AG04450 (cell line): ENCODE measurements at places on chromosomes 7 and 10.

- DNase-seq = no peak
Observed at GRCh38 chr7:122311734-122312450, 7.3 kb upstream of the FEZF1 start.

- no peak for DNase-seq
Observed at GRCh38 chr7:148872188-148872587, 11.9 kb downstream of the EZH2 start.

GRCh38 chr7:69553190-69553589, 45.1 kb upstream of the AUTS2 start:
- DNase-seq = no peak

GRCh38 chr10:58262766-58263165, 4.9 kb downstream of the IPMK start:
- no peak for DNase-seq

DNA sequence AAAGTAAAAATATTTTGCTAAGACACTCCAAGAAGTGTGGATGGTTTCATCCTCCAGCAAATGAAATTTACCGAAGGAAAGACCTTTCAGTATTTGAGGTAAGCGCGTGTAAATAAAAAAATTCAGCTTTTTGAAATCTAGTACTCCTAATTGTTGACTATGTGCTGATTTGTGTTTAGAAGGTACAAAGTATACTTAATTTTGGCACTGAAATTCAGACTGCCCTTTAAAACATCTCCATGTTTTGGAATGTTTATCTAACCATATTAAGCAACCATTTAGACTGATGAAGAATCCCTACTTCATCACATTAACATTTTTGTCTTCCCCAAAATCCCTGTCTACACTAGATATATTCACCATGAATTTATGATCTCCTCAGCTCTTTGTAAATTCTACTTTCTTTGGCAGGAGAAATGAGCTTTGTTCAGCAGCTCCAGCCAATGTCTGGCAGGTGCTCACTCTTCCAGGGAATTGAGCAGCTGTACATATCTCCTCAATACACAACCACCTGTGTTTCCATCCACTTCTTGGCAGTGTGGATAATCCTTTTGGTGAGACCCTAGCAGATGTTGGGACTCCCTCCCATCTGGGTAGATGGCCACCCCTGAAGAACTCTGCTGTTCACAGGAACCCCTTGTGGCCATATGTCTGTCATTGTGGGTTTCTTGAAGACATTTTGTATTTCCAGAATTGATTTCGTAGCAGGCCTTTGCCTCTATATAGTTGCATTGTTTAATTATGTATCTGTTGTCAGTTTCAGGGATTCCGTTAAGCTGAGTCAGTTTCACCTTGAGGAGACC, 129.4 kb upstream of the SAMD8 start:
- DNase-seq = no peak

DNA sequence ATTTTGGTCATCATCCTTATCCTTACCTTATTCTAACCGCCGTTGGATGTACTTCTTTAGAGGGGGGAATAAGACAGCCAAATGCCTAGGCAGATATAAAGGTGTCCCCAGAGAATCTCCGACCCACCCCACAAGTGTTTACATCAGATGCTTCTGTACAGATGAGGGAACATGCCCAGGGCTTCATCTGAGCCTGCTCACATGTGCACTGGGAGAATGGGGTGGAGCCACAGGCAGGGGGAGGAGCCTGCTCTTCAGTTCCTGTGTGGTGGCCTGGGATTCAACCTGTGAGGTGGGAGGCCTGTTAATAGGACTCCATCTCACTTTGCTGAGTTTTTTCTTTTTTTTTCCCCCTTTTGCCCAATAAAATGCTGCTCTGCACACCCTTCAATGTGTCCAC, 27.6 kb upstream of the OPTN start:
- DNase-seq = no peak

DNA sequence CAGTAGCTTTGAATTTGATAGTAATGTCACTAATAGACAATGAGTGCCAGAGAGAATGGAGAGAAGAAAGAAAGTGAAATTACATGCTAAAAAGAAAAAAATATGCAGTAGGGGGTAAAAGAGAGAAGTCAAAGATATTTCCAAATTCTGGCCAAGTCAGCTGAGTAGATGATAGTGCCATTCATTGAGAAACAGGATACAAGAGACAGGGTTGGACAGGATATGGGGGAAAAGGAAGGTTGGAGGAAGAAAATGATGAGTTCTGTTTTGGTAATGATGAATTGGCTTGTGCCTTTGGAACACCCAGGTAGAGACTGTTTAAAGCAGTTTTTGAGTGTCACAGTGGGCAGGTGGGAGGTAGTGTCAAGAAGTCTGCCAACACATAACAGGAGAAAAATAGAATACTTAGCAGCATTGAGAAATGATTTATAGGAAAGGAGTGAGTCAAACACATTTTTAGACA, 78.3 kb downstream of the LRRC17 start:
- DNase-seq = no peak

- DNase-seq = no peak
Observed at GRCh38 chr10:110474826-110475225, 22.9 kb upstream of the DUSP5 start.

DNA sequence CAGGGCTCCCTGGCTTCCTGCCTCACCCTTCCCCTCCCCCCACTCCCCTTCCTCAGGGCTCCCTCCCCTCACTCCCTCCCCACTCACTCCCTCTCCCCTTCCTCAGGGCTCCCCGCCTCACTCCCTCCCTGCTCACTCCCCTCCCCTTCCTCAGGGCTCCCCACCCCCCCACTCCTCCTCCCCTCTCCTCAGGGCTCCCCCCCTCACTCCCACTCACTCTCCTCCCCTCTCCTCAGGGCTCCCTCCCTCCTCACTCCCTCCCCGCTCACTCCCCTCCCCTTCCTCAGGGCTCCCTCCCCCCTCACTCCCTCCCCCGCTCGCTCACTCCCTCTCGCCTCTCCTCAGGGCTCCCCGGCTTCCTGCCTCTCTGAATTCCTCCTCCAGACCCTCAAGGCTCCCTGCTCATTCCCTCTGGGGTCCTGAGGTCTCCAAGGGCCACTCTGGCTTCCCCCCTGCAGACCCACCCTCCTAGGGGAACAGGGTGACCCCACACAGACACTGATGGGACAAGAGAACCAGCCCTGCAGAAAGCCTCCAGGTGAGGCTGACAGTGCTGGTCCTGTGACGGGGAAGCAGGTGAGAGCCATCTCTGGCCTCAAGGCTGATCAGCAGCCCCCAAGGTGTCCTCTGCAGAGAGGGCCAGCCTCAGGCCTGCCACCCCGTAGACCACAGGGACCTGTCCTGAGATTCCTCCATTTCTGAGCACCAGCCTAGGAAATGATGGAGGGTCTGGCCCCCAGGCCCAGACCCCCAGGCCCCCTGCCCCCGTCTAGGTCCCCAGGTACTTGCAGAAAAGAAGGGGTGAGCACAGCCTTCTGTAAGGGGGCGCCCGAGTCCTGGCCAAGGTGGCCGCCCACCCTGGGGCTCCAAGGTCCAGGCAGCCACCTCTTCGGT, 47.2 kb downstream of the PWWP2B start:
- DNase-seq = no peak

DNA sequence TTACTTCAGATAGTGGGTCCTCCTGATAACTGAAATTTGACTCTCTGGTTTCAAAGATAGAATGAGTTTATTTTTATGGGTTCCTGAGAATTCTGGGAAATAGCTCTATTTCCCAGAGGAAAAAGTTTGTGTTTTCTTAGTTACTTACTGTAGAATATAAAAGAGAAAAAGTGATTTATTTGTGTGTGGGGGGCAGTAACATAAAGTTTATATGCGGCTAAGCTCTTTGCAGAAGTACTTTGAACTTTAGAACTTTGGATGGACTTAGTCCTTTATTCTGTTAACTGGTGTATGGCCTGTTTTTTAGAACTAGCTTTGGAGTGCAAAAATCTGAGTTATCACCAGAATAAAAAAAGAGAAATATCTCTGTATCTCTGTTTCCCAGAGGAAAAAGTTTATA, 157.1 kb downstream of the BBS9 start:
- DNase-seq = no peak

DNA sequence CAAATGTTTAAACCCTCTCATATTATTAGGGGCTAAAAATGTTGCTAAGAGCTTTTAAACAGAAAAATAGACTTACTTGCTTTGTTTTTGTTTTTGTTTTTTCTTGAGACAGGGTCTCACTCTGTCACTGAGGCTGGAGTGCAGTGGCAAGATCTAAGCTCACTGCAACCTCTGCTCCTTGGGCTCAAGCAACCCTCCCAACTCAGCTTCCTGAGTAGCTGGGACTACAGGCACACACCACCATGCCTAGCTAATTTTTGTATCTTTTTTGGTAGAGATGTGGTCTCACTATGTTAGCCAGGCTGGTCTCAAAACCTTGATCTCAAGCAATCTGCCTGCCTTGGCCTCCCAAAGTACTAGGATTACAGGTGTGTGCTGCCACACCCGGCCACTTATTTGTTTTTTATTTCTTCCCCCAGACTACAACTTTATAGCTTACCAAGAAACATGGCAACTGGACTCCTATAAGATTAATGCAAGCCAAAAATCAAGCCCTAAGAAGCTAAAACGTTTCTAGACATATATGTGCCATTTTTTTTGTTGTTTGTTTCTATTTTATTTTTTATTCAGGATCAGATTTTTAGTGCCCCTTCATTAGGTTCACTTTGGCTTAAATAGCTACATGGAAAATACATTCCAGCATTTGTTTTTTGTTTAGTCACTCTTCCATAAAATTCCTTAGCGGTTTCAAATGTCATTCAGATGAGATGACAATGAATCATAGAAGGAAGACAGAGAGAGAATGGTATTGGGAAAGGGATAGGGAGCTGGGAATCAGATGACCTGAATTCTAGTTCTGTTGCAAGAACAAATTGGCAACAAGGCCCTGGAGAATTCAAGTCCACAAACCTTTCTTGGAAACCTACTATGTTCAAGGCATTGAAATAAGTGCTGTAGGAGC, 163.4 kb upstream of the MKLN1 start:
- no peak for DNase-seq

GRCh38 chr7:25429731-25430130, 201.4 kb upstream of the NPVF start:
- DNase-seq = no peak

DNA sequence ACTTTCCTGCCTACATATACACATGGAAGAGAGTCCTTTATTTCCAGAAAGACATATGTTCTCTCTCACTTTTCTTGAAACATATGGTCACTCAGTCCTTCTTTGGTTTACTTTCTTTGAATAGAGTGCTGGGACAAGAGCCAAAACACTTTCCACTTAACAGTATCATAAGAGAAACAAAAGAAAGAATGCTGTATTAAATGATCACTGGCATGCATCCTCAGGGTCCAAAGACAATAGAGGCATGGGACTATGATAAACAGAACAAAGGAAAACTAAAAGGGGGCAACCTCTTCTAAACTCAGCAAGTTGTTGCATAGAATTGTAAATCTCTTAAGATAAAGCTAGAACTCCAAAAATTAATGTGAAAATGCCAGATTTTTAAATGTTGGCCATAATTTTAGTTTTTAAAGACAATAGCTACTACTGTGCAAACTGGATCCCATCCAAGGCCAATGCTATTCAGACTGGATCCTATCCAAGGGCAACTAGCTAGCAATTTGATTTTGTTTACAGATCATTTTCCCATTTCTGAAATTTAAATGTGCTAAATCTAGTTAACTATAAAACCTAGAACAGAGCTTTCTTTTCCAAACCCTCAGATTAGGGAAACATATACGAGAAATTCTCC, 687.5 kb downstream of the SORCS3 start:
- DNase-seq = no peak

GRCh38 chr7:70237256-70237655, 639.0 kb downstream of the AUTS2 start:
- no peak for DNase-seq

DNA sequence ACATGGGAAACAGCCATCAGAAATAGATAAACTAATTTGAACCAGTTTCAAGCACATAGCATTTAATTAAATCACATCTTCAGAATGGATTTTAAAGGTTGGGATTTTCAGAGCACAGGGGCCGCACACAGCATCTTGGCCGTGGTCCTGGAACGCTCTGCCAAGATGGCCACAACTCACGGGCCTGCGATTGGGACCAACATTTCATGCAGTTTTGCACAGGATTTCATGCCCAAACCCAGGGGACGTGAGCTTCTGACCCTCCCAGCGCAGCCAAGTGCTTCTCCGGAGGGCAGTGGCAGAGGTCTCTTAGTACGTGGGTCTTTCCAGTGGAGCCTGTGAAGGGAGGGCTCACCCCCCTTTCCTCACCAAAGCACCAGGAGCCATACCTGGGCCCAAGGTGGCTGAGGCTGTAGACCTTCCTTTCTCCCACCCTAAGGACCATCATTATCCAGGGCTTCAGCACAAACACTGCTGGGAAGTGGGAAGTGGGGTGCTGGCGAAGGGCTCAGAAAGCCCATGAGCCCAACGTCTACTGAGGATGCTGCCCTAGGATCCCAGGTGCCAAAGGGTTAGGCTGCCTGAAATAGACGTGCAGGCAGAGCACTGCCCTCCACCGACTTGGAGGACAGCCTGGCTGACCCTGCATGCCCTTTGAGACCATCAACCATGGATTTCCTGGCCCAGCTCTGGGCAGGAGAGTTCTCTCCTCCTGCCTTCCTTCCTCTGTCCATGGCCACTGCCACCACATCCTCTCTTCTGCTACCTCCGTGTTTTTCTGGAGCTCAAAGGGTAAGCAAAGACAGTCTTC, 611.2 kb upstream of the MGMT start:
- no peak for DNase-seq

- no peak for DNase-seq
Observed at GRCh38 chr7:28865601-28866144, 92.5 kb downstream of the TRIL start.

DNA sequence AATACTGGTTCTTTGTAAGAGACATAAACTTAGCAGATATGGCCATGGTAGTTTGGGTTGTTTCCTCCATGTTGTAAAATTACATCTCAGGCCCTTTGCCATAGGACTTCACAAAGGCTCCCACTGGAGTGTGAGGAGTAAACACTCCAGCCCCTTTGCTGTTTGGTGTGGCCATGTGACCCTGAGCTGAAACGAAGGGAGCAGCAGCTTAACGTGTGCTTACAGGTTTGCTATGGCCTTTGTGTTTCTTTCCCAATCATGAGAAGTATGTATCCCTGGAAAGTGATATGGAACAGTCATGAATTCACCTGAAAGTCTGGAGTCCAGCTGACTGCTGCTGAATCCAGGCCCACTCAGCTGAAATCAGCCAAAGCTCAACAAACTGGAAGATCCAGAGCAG, 23.8 kb upstream of the SFTPA1 start:
- DNase-seq = no peak
